Ecto neural progenitor cell (in vitro differentiated cells): ENCODE measurements at places on chromosomes 11 and 22.

DNA sequence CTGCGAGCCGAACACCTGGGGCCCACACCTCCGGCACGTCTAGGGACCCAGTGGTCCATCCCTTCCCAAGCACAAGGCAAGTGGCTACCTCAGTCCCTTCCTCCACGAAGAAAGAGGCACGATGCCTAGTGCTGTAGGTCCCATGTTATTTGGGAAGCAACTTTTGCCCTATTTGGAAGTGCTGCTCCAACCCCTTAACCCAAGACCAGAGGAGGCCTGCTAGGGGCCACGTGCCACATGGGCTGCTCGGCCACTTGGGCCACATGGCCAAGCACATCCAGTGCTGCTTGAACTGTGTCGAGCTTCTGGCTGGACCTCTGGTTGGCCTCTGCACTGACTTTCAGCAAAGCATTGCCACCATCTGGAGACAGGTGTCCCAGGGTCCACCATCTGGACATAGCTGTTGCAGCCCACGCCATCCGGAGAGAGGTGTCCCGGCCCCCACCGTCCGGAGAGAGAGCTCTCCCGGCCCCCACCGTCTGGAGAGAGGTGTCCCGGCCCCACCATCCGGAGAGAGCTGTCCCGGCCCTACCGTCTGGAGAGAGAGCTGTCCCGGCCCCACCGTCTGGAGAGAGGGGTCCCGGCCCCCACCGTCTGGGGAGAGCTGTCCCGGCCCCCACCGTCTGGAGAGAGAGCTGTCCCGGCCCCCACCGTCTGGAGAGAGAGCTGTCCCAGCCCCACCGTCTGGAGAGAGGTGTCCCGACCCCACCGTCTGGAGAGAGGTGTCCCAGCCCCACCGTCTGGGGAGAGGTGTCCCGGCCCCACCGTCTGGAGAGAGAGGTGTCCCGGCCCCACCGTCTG is 6.5 kb upstream of the B4GALNT4 start:
- DNase-seq, result no peak

DNA sequence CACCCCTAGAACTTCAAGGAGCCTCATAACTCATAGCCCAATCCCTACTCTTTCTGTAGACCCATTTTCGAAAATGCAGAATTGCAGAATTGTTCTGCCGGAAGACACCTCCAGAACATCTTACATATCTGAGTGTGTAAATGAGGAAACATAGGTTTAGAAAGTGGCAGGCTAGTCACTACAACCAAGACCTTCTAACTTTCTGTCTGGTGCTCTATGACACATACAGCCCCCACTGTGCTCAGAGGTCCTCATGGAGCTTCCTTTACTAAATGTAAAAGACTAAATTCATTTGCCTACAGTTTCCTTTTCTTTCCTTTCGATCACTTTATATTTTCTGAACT is 132.1 kb upstream of the DDI1 start:
- DNase-seq, result no peak

GRCh38 chr11:34773826-34774225 is 142.4 kb downstream of the APIP start:
- no peak for DNase-seq

DNA sequence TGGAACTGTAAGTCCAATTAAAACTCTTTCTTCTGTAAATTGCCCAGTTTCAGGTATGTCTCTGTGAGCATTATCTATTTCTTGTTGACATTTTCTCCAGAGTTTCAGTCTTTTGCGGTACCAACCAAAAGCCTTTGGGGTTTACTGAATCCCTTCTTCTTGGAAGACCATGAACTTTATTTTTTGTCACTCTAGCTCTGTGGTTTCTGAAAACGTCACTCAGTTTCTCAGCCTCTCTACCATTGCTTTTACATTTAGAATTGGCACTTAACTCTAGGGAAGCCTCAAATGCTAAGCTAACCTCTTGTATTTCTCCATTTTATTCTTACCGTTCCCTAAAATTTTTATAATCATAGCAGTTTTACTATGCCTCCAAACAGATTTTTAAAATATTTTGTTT is 237.6 kb downstream of the CSNK2A3 start:
- no peak for DNase-seq

DNA sequence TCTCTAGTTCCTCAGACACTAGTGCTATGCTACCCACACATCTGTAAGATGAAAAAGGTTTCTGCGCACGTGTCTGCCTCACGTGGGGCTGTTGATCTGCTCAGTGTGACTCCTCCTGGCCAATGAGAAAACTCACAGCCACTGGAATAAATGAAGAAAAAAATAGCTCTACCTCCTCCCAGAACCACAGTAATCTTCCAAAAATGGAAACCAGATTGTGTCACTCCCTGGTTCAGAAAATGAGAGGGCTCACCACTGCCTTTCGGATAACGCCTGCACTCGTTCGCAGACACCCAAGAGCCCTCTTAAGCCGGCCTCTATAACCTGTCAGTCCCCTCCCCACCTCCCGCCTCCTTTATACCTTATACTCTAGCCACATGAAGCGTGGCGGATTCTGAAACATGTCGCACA is 5.1 kb downstream of the APBB1 start:
- no peak for DNase-seq

DNA sequence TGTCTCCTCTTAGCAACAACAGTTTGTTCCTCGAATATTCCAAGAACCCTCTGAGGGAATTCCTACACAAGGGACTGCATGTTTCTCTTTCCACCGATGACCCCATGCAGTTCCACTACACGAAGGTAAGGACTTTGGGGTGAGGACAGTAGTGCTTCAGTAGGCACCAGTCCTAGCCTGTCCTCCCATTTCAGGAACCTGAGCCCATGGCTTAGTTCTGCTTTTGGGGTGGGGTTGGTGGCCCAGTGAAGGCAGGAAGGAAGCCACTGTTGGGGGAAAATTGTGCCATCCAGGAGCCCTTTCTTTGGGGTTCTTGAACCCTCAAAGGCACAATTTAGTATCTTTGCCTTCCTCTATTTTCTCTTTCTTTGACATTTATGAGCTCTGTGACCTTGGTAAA is 38.2 kb downstream of the RNF141 start:
- DNase-seq, result no peak

GRCh38 chr22:31193092-31193491 is 19.0 kb upstream of the LIMK2 start:
- DNase-seq, result no peak

DNA sequence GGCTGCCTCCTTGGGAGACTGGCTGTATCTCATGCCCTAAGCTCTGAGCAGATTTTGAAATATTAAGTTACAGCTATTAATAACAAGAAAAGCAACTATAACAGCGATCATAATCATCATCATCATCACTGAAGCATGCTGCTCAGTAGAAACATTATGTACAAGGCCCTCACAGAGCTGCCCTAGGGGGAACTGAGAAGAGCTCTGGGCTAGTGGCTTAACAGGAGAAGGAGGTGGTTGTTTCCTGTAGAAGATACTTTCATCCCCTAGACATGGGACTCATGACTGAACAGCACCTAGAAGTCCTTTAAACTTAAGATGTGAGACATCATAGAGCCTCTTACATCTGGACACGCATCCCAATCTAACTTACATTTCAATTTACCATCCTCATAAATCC is 332.8 kb upstream of the PLET1 start:
- DNase-seq, result no peak

- peak; percentile 39 for DNase-seq
Observed at GRCh38 chr11:134542401-134543165, 130.5 kb upstream of the B3GAT1 start.

DNA sequence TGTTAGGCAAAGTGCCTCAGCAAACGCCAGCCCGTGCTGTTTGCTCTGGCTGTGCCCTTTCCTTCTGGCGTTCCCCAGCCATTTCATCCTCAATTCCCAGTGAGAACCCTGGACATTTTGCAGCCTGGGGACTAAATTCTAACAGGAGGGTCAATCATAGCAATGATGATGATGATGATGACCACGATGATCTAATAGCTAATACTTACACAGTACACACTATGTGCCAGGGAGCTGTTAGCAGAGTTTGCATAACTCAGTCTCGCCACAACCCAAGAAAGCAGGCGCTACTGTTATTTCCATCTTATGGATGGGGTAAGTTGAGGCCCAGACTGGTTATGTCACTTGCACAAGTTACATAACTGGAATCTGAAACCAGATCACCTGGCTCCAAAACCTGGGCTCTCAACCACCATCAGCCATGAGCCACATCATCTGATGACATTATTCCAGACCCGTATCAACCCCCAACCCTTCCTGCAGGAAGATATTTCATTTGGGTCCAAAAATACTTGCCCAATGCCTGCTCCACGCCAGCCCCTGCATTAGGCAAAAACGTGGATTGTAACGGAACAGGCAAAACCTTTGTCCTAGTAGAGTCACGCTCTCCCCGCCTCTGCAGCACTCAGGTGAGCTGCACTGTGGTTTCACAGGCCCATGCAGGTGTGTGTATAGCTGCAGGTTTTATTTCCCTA is 132.6 kb upstream of the SERPIND1 start:
- DNase-seq, result peak; percentile 16

GRCh38 chr11:117394221-117394925 is 66.7 kb downstream of the CEP164 start:
- DNase-seq, result no peak

DNA sequence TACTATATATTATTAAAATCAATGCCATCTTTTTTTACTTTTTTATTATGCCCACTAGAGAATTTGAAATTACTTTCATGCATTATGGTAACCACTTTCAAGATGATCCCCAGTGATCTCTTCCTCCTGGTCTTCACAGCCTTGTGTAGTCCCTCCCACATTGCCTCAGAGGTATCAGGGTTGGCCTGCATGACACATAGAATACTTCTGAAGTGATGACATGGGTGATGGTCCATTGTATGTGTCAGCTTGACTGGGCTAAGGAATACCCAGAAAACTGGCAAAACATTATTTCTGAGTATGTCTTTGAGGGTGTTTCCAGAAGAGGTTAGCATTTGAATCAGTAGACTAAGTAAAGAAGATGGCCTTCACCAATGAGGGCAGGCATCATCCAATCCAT is 14.2 kb upstream of the ISX start:
- no peak for DNase-seq

DNA sequence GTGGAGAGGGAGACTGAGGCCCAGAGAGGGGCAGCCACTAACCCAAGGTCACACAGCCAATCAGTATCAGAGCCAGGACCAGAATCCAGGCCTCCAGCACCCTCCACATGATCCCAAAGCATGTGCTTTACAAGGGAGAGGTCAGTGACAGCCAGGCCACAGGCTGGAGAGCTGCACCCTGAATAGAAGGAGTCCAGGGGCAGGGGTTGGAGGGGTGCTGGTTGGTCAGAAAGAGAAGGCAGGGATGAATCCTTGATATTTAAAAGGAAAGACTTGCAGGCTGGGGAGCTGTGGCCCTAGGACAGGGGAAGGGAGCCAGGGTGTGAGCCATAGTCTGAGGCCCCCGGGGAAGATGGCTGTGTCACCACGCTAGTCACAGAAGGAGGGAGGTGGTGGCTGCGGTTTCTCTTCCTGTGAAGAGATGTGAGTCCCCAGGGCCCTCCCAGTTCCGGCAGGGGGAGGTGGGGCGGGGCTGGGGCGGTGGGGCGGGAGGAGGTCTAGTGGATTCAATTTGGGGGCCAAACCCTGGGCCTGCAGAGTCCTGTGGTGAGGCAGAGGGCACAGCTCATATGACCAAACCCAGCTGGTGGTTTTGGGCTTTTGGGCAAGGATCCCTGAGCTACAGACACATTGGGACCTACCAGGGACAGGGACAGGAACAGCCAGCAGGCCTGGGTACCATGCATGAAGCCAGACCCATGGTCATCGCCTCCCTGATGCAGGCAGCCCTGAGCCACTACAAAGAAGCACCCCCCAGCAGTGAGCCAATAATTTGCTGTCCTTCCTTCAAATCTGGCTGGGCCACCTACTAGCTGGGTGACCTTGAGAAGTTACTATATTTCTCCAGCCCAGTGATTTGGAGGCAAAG is 14.0 kb downstream of the RAC2 start:
- no peak for DNase-seq

GRCh38 chr22:30196141-30196879 is 50.2 kb downstream of the LIF start:
- no peak for DNase-seq

DNA sequence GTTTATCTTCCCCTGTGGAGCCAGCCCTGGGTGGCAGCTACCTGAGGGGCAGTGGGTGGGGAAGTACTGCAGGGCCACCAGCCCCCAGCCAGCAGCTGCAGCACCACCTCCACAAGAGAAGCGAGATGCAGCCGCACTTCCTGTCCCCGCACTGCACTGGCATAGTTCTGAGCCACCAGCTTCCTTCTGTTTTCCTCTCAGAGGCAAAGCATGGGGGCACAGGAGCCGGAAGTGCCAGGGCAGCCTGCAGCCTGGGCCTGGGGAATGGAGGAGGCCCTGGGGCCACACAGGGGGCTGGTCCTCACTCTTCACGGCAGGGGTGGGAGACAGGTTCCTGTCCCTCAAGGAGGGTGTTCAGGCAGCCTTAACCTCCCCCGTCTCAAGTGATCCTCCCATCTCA is 11.9 kb upstream of the SH3BP1 start:
- DNase-seq, result no peak

GRCh38 chr11:73323464-73323863 is 15.4 kb downstream of the ARHGEF17 start:
- DNase-seq, result peak; percentile 84

DNA sequence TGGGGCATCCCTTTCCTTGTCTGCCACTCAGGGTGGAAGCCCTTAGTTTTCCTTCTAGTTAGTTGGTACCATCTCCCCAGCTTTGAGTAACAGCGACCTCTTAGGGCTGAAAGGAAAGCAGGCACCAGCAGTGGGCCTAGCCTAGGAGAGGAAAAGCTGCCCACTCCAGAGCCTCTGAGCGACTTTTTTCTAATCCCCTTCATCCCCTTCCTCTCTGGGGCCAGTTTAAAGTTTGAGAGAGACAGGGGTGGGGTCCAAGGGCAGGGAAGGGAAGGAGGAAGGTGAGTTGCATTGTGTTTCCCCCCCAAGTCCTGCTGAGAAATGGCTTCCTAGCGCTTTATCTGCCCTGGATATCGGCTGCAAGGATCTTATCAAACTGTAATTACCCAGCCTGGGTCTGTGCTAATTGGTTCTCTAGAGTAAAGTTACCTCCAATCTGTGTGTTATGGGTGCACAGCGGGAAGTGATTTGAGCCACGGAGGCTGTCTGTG is 573.9 kb upstream of the CADM1 start:
- DNase-seq, result no peak

DNA sequence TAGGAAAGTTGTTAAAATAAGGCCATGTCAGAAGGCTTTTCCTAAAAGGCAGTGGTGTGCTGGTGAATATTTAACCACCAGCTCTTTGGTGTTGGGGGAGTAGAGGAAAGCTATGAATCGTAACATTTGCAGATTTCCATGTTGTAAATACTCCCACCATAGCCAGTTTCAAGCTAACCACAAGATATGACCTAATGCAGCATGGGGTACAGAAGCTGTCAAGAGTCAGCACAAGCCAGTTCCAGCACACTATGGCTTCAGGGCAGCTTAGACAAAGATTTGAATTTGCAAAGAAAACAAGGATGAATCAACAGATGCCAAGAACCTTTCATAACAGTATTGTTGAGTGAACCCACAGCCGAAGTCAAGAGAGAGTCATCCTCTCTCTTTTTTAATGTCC is 40.0 kb downstream of the COMMD9 start:
- DNase-seq, result no peak

GRCh38 chr11:72653649-72654048 is 20.6 kb downstream of the PDE2A start:
- no peak for DNase-seq

GRCh38 chr11:102192349-102193066 is 82.3 kb downstream of the YAP1 start:
- no peak for DNase-seq

- DNase-seq, result no peak
Observed at GRCh38 chr11:66593650-66594049, 665 bp downstream of the CCS start.

GRCh38 chr11:96228910-96229309 is 114.1 kb downstream of the MAML2 start:
- DNase-seq, result no peak

GRCh38 chr22:29821291-29822016 is 16.6 kb downstream of the ASCC2 start:
- no peak for DNase-seq
